Central memory CD4-positive, alpha-beta T cell (primary cell): ENCODE measurements at places on chromosomes 7 and 10.

GRCh38 chr10:53108317-53108934, 335.8 kb upstream of the MBL2 start:
- no peak for DNase-seq

GRCh38 chr7:134016223-134016941, 110.8 kb upstream of the LRGUK start:
- no peak for DNase-seq

GRCh38 chr7:149610441-149611011, 112.9 kb upstream of the ZNF746 start:
- DNase-seq: no peak

DNA sequence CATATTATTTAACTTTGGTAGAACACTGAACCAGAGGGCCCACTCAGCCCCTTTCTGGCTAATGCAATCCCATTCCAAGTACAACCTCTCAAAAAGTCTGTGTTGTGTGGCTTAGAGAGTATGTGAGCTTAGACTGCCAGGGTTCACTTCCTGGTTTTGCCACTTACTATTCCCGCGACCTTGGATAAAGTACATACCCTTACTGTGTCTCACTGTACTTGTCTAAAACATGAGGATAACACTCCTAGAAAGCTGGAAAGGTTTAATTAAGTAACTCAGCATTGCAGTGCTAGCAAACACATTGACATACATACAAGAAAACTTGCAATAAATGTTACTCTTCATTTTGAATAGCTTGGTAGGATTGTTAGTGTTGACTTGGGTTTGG, 215.8 kb downstream of the CHCHD3 start:
- no peak for DNase-seq

- no peak for DNase-seq
Observed at GRCh38 chr10:113927440-113927839, 73.0 kb downstream of the NHLRC2 start.

GRCh38 chr10:52539463-52539862, 225.4 kb downstream of the DKK1 start:
- no peak for DNase-seq

DNA sequence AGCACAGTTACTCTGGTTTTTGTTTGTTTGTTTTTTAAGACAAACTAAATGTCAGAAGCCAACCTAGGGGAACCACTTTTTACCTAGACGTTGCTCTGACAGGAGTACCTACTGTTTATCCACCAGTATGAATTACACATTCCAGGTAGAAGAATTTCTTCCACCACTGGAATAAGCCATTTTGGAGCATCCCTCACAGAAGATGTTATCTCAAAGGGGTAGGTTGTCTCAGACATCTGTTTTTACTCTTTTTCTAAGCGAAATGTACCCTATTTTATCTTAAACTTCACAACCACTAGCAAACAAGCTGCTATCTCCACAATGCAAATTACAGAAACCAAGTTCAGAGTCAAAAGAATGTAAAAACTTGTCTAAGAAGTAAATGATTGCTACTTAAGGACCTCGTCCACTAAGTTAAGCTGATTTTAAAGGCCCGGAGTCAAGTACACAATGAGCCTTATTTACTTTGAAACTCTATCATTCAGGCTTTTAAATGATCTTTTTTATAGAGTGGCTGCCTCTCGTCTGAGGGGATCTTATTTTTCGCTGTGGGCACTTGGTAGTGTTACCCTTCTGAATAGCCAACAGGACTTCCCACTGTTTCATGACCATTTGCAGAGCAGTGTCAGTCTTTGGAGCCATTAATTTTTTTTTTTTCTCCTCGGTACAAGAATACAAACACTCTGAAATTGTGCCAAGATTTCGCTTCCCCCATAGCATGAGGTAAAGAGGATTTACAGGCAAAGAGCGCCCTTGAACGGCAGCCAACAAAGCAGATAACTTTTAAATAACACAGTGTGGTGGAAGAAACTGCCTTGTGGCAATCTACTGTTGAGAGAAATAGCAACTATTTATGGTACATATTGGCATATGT, 15.7 kb upstream of the ARMC3 start:
- no peak for DNase-seq

GRCh38 chr7:132451161-132451560, 125.1 kb downstream of the PLXNA4 start:
- DNase-seq: peak; percentile 40

GRCh38 chr10:11587722-11588259, 23.7 kb downstream of the USP6NL start:
- no peak for DNase-seq

DNA sequence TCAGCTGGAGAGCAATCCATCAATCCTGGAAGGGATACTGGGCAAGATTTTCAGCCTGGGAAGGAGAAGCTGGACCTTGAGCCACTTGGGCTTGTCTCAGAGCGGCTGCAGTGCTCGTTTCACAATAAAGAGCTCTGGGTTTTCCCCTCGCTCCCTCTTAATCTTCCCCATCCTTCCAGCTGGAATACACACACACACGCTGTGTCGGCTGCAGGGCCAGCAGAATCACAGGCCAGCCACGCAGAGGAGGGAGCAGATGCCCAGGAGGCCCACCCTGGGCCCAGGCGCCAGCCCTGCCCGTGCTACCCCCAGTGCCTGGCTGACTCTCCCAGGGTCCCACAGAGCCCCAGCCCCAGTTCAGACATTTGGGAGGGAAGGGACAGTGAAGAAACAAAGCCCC, 255.1 kb downstream of the TNS3 start:
- DNase-seq: no peak

DNA sequence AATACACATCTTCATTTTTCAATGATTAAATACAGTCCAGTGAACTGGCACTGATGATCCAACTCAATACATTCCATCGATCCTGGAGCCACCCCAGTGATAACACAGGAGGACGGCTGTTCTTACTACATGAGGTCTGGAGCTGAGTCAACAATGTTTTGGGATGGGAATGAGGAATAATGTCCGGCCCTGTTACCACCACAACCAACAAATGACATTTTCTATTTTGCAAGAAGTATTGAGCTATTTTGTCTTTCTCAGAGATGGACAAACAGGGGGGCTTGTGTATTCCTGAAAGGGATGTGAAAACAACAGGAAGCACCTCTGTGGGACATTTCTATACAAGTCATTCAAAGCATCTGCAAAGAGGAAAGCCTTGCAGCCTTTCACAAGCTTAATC, 249.2 kb downstream of the PARD3 start:
- DNase-seq: no peak

DNA sequence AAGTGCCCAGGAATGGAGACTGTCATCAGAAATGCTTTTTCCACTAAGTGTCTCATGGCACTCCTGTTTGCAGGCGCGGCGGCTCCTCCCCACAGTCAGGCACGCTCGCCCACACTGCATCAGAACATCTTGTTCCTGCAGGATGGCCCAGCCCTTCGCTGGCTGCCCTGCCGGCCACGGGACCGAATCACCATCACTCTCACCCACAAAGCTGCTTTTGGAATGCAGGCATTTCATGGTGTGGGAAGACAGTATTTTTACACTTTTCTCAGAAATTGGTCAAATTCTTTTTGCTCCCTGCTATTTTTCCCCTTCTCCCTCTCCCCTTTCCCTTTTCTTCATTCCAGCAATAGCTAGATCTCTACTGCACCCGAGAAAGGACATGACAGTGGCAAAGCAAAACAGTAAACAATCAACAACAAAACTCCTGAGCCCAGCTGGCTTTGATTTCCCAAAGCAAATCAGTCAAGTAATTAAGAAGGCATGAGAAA, 176.1 kb upstream of the TNS3 start:
- DNase-seq: no peak

- DNase-seq: no peak
Observed at GRCh38 chr7:139619367-139619657, 95.8 kb downstream of the CLEC2L start.

DNA sequence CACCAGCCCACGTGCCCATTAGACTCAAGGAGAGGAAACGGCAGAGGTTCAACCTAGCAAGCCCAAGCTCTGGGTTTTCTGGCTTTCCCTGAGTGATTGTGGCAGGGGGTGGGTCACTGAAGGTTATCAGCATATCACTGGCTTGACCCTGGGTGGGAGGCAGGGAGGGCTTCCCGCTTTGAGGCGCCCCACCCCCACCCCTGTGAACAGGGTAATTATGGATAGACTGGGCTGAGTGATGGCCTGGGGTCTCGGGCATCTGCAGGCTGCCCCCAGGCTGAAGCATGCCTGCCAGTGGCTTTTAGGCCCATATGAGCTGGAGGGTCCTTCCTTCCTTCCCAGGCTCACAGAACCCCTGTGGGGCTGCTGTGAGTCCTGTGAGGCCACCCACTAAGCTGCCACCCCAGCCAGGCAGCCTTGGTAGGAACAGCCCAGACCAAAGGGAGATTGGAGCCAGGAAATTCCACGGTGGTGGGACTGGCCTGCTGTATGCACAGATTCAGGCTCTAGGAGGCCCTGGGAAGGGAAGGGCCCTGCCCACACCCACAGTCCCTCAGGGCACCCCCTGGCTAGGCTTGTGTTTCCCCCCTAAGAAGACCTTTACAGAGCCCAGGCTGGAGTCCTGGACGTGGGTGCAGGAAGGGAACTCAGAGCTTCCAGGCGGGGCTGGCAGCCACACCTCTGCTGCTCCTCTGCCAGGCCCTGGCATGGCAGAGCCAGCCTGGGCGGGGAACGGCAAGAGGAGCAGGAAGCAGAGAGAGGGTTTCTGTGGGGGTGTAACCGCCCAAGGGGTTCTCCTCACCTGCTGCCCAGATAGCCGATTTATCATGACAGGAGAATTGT, 33.1 kb downstream of the GPRIN2 start:
- DNase-seq: no peak

- DNase-seq: no peak
Observed at GRCh38 chr7:131011432-131011742, 277.4 kb upstream of the KLF14 start.

DNA sequence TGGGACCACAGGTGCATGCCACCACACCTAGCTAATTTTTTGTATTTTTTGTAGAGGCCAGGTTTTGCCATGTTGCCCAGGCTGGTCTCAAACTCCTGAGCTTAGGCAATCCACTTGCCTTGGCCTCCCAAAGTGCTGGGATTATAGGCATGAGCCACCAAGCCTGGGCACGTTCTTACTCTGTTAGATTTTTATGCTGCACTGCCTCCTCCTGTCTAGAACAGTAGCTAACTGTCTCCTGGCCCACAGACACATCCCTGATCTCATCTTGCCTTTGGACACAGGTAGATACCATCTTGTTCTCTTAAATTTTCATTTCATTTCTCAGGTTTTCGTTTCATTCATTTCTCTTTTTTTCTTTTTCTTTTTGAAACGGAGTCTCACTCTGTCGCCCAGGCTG, 41.1 kb downstream of the BLVRA start:
- no peak for DNase-seq

- no peak for DNase-seq
Observed at GRCh38 chr10:82505009-82505408, 630.0 kb downstream of the NRG3 start.

DNA sequence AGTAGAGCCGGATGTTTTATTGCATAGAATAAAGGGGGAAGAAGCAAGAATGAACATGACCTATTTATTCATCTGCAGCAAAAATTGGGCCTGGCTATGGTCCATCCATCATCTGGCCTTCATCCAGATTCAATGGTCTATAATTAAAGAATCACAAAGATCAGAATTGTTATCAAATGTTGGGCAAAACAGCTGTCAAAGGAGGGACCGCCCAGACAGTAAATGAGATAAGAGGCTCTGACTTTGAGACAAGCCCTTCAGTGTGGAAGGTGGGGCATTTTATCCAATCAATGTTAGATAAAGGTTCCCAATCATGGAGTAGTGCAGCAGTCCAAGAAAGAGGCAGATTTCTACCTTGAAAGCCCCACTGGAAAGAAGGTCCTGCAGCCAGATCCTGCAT, 153.5 kb downstream of the PARD3 start:
- no peak for DNase-seq

GRCh38 chr10:31090894-31091607, 59.4 kb upstream of the ZNF438 start:
- DNase-seq: no peak
